Stimulated activated CD8-positive, alpha-beta memory T cell treated with anti-CD3 and anti-CD28 coated beads, Interleukin-15, amount 100 ng/mL, for 4 hours (primary cell): ENCODE measurements at places on chromosomes 3 and 15.

GRCh38 chr15:55357774-55358173 lies 38.8 kb downstream of the PIGB start:
- DNase-seq = no peak

DNA sequence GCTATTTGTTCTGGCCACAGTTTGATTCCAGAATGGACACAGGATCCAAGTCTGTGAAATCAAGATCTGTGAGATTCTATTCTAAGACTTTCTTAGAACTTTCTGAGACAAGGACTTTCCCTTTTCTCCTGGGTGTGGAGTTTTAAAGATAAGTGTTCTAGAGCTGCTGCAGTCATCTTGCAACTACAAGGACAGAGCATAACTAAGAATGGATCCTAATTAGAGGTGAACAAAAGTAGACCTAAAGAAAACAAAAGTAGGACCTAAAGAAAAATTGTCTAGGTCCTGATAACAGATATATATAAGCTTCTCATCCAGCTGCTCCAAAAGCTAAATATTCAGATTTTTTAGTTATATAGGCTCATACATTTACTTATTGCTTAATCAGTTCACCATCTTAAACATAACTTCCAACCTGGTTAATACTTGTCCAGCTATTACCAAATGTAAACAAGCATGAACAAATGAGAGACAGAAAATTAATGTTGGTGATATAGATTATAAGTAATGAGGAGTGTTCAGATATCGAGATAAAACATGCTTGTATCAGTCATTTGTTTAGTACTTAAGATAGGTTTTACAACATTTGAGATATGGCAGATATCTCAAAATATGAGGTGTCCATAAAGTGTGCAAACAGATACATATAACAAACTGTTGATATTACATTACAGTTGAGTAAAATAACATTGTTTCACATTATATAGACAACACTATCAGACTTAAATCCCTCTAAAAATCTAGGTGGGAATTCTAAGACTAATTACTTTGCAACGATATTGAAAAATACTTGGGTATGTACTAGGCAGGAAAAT lies 75.1 kb downstream of the CD200 start:
- no peak for DNase-seq

DNA sequence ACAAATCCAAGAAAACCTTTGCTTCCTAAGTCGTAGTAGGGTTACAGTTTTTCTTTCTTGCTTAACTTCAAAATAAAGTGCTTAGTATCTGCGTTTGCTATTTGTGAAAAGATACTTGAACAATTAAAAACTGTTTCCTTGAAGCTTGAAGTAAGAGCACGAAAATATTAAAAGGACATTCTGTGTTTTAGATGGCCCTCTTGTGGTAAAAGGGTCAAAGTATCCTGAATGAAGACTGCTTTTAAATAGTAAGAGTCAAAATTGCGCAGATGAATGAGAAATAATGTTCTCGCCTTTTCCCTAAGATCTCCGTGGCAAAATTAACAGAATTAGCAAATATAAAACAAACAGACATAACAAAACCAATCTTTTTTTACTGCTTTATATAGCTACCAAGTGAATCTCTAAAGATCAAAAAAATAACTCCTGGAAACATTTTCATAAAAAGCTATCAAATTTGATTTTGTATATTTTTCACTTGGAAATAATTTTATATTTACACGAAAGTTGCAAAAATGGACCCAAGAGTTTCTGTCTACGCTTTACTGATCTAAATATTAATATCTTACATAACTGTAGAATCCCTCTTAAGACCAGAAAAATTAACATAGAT lies 175.4 kb downstream of the MBNL1 start:
- DNase-seq = no peak

DNA sequence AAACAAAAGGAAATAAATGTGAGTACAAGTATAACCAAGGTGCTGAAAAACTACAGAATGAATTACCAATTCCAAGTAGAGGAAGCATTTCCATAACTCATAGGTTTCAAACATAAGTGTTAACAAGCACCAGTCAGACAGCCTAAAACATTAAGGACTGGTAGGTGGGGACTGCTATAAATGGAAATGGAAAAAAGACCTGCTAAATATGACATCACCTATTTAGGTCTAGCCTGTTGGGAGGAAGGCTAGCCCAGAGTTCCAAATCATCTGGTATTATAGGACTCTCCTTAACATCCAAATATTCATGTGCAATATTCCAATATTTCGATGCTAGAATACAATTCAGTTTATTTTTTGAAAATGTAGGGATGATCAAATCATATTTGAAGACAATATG lies 560.0 kb downstream of the ROBO2 start:
- DNase-seq = no peak

DNA sequence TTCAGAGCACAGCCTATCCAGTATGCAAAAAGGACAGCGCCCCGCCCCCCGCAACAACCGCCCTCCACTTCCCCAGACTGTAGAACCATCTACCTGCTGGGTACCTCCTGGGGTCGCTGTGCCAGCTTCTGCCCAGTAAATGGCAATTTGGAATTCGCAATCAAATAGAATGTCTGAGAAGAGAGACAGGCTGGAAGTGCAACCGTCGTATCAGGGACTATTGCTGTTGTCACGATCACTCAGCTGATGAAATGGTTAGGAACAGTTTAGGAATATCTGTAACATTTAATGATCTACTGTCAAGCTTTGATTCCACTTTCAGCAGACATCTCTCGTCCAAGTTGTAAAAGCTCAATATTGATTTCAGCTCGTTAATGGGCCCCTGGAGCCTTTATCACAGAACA lies 13.3 kb upstream of the PARL start:
- no peak for DNase-seq

- no peak for DNase-seq
These were observed 11.7 kb downstream of the SHOX2 start for GRCh38 chr3:158094235-158095110.

DNA sequence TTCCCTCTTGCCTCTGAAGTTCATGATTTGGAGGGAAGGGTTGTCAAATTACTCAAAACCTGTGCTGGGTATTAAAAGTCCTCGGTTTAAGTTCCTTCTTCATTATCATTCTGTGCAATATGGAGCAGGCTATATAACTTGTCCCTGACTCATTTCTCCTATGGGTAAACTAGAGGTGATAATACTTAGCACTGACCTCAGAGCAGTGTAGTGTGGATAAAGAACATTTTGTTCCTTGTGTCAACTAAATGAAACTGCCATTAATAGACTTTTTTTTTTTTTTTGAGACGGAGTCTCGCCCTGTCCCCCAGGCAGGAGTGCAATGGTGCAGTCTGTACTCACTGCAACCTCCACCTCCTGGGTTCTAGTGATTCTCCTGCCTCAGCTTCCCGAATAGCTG lies 2.2 kb upstream of the BBX start:
- DNase-seq = no peak

- DNase-seq = peak; percentile 25
These were observed 53.0 kb upstream of the GSK3B start for GRCh38 chr3:120147072-120147871.

DNA sequence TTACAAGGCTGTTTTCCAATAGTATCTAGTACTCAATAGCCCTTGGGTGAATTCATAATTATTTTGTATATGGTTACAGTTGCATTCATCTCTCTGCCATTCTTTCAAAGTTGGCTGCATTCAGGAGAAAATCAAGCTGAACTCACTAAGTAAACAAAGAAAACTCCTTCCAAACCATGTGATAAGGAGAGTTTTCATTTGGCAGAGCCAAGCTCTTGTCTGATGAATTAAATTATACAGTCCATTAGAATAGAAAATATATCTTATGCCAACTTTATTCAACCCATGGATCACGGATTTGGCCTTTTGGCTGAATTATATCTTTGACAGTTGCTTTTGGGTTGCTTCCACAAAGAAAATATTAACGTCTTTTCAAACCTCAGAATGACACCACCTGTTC lies 272.3 kb upstream of the ROBO1 start:
- no peak for DNase-seq

DNA sequence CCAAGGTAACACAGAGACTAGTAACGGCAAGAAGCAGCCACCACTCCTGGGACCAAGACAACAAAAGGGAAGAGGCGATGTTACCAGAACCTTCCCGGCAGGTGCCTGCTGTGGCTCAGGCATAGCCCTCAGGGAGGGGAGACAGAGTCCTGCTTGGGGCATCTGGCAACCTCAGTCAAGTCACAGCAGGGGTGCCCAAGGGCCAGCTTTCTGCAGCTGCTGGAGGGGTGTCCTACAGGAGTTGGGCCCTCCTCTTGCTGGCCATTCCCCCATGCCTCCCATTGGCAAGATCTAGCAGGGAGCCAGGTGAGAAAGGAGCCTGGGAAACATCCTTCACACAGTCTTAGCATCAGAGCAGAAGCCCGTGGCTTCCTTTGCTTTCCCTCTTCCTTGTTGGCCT lies 197.3 kb upstream of the IL12A start:
- no peak for DNase-seq

- no peak for DNase-seq
These were observed 47.2 kb downstream of the CACNA2D3 start for GRCh38 chr3:54169524-54169923.

DNA sequence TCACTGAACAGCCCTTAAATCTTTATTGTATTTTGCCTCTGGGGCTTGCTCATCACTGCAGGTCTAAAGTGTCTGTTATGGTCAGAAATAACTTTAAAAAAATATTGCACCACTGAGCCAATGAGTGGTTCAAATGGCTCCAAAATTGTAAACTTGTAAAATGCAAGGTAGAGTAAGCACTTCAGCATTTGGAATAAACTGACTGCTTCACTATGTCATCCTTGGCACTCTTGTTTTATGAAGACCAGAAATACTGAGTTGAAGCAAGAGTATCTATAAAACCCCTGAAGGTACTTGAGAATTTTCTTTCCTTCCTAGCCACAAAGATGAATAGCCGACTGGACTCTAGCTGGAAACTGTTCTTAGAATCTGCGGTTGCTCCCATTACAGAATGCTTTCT lies 390.3 kb upstream of the DPH6 start:
- no peak for DNase-seq

- no peak for DNase-seq
These were observed 56.4 kb upstream of the TLE3 start for GRCh38 chr15:70153921-70154717.

DNA sequence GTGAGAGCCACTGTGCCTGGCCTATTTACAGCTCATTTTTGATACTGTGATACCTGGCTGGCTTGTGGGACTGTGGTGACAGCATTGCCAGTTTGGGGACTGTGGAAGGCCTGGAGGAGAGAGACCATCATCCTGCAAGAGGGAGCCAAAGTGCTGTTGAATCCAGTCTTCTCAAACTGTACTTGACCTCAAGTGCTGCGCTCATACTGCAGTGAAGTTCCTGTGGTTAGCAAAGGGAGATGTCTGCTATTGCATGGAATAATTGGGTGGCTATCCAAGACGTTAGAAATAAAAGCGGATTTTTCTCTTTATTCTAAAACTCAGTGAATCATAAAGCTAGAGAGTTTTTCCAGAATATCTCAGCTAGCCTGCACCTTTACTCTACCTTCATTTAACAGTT lies 83.4 kb downstream of the CCK start:
- DNase-seq = no peak

GRCh38 chr3:16182183-16182582 lies 7.7 kb downstream of the GALNT15 start:
- DNase-seq = no peak

DNA sequence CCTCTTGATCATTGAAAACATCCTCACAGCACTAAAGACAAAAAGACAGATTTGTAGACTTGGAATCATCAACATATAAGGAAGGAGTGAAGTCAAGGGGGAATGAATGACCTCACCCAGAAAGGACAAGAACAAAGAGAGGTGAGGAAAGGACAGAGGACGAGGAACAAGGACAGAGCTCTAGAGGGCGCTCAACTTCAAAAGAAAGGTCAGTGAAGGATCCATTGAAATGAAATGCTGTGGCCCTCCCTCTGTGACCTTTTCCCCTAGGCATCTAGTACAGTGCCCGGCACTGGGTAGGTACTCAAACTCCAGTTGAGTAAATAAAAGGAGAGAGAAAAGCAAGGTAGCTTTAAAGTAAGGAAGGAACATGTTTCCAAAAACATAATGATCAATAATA lies 2.6 kb downstream of the ATP8B4 start:
- no peak for DNase-seq

DNA sequence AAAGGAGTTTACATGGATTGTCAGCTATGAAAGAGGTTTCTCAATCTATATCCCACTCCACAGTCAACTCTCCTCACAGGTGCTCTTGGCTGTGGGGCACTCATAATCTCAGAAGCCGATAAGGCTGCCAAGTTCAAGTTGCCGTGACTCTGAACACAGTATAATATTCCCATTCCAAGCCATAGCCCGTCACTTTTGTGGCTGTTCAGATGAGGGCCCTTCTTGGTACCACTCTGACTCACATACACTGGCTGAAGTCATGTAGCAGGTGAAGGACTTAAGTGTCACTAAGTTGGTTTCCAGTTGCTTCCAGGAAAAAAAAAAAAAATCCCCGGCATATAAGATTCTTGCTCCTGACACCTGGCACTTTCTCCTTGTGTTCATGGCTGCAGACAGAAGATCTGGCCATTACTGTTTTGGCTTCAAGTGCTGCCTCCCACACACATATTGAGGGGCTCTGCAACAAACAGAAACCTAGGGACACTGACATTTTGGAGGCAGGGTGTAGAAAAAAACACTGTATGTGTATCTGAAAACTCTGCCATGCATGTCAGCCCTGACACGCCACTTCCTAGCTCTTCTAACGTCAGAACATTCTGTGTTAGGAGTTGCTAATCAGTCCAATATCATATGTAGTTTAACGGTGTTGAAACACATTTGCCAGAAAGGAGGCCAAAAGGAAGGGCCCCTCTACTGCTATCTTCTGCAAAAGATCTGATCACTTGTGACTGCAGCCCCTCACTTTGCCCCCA lies 170.2 kb upstream of the ICE2 start:
- no peak for DNase-seq

- DNase-seq = no peak
These were observed 104.7 kb downstream of the ZBTB20 start for GRCh38 chr3:115042351-115042750.

DNA sequence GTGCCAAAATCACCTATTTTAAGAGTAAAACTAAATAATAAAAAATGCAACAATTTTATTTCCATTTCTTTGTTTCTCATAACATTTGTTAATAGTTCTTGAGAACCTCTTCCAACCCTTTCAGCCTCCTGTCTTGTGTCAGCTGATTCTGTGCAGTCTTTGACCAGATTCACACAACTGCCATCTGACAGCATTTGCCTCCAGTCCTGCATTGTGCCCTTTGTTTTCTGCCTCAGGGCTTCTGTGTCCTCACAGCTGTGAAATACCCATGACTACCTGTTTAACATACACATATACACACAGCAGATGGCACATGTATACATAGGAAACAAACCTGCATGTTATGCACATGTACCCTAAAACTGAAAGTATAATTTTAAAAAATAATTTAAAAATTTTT lies 13.2 kb upstream of the CNTN6 start:
- no peak for DNase-seq

- DNase-seq = no peak
These were observed 127.4 kb upstream of the FEZF2 start for GRCh38 chr3:62500556-62501288.
